ENCODE measurements at places on chromosomes 3 and 15.

DNA sequence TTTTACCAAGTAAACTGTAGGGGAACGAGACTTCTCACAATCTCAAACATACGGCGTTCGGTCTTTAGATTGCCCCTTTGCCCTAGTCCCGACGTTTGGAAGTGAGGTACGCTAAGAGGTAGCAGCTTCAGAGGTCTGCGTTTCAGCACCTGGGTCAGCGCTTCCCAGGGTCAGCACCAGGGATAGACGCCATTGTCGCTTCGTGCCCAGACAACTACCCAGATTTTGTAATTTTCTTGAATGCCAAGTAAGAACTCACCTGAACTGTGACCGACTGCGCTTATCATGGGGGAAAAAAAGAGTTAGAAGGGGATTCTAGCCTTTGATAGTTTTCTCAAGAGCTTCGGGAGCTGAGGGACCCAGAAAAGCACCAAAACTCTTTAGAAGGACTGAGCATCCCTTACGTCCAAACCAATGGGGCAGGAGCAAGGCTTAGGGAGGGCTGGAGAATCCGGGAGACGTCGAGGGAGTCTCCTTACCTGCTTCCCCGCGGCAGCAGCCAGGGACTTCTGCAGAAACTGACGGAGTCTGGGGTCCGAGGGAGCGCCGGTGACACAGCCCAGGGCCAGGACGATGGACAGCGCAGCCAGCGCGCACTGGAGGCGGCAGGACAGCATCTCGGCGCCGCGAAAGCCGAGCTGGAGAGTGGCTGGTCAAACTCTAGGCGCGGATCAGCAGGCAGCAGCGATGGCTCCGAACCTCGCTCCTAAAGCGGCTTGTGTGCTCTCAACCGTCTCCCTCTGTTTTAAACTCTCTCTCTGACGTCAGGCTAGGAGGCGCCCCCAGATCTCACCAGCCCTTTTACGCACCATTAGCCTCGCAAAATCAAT lies at the start of gene SST:
Gene SST, minus strand, starts transcription at position 720 of the 830 bp plus-strand sequence. Its CDS starts 103 bp downstream, at position 617.
- peak; percentile 33 for DNase-seq

DNA sequence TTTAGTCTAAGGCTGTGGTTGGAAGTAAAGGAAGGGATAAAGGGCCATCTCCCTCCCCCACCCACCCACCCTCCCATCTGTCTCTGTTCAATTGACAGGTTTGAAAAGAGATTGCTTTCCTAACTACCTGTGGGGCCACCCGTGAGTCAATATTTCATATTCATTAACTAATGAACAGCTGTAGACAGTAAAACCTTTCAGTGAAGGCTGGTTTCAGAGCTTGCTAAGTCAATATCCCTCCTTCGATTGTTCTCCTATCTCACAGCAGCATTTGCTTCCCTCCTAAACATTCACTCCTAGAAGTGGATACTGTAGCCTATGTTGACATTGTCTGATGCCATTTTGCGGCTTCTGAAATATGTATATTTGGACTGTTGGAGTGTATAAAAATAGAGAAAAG lies 85.9 kb upstream of the SYNPR start:
- no peak for DNase-seq

DNA sequence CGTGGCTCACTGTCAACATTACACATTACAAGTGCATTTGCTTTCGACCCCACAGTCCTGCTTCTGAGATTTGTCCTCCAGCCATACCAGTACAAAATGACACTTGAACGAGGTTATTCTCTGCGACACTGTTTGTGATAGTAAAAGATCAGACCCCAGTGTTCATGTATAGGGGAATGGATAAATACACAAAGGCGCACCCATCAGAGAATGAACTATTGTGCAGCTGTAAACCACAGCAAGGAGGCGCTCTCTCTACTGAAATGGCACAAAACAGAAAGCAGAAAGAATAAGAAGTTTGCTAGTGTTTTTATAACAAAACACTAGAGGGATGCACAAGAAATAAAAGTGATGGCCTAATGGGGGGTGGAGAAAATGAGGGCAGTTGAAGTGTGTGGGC lies 4.9 kb upstream of the CHSY1 start:
- peak; percentile 30 for DNase-seq

DNA sequence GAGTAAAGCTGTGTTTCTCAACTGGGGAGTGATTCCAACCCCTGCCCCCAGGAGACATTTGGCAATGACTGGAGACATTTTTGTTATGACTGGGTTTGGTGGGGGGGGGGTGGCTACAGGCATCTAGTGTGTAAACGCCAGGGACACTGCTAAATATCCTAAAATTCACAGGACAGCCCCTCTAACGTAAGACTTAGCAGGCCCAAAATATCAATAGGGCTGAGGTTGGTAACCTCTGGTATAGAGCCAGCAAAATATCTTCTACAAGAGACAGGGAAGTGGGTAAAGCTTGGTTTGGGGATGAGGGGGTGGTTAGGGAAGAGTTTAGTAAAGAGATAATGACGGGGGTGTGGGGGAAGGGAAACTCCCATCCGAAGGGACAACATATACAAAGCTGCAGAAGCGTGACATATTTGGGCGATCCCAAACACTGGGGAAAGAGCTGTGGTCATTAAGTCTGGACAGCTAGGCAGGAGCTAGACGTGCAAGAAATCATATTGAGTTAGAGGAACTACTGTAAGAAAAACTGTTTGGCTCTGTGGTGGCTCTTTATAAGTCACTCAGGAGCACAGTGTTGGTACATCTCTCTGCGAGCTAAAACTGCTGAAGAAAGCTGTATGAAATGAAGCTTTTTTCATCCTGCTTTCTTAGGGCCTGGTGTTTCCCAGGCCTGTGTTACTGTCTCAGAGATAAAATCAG lies 697 bp upstream of the TRIM69 start:
- peak; percentile 68 for DNase-seq

DNA sequence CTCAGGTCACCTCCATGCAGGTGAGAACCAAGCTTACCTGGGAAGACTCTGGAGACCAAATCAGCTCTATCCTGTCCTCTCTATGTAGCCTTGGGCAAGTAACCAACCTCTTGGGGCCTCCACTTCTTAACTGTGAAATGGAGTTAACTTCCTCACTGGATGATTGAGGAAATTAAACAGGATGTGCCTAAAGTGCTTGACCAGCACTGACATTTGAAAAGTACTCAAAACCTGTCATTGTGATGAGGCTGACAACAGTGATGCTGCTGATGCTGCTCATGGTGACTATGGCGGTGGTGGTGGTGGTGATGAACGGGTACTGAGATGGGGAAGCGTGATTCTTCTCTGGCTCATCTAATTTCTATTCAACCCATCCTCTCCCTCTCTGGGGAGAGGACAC lies 22.3 kb downstream of the VIPR1 start:
- DNase-seq: no peak

DNA sequence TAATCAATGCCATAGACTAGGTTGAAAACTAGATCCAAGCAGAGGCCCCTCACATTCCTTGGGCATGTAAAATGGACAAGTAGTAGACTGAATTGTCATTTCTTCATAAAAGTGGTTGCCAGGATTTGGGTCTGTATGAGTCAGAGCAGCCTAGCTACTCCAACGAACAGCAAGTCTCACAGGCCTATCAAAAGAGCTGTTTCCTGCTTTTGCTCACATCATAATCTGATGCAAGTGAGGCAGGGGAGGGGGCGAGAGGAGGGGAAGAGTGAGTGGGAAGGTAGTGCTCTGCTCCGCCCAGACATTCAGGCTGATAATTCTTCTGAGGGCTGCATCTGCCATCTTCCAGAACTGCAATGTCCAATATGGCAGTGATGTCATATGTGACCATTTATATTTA lies 228.9 kb upstream of the PRICKLE2 start:
- DNase-seq: no peak

GRCh38 chr15:95594496-95594895 lies 736.0 kb upstream of the NR2F2 start:
- DNase-seq: no peak

DNA sequence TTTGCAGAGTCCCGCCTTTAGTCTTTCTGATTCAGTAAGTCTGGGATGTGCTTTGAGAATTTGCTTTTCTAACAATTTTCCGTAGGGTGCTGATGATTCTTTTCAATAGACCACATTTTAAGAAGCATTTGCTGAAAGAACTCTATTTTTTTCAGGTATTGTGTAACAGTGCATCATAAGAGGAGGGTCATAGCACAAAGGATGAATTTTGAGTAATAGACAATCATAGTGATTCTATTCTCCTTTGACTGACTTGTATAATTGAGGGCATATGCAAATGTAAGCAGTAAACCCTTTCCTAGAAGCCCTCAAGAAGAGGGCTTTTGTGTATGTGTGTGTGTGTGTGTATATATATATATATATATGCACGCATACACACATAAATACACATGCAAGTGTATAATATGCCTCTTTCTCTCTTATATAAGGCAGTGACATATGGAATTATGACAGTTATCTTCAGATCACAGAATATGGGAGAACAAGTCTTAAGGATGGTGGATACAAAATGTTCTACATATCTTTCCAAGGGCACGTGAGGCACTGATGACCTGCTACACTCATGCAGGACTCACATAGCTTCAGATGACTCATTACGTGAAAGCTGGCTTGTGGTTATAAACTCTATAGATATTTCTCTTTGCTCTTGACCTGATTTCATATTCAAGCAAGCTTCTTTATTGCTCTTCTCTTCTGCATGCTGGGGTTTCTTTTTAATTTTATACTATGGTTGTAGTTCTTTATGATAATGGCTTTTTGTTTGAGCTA lies 6.5 kb upstream of the PLSCR1 start:
- no peak for DNase-seq

- DNase-seq: no peak
Measured at GRCh38 chr15:50267577-50267976, 2.1 kb upstream of the HDC start.

DNA sequence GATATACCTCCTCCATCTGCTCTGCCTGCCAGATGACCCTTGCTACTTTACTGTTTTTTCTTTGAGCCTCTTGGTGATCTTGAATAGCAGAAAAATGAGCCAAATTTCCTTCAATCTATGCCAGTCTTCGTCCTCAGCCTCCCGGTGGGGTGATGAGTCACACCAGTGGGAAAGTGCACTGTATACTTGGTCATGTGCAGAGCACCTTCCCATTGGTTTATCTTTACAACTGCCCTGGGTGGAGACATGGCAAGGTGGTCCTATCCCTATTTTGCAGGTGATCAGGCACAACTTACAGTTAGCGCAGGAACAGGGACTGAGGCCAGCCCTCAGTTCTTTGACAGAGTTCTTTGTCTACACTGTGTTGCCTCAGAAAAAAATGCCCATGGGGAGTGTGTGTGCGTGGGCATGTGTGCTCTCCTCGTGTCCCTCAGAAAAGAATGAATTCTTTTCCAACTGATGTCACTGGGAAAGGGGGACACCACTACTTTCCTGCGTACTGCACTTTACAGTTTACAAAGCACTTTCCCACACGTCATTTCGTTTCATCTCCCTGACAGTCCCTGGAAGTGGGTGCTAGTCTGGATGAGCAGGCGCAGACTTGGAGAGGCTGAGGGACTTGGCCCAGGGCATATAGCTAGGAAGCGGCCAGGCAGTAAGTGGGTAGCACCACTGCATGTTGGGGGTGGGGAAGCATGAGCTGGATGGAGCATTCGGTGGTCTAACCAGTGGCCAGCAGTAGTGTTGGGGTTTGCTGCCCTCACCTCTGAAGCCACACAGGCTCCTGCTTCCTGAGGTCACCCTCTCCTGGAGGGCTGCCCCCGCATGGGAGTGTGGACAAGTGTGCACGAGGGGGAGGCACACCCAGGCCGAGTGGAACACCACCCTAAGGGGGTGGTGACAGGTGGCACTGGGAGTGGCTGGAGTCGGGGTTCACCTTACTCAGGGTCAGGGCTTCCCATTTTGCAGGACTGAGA lies 24.1 kb downstream of the SMAD3 start:
- peak; percentile 34 for DNase-seq

DNA sequence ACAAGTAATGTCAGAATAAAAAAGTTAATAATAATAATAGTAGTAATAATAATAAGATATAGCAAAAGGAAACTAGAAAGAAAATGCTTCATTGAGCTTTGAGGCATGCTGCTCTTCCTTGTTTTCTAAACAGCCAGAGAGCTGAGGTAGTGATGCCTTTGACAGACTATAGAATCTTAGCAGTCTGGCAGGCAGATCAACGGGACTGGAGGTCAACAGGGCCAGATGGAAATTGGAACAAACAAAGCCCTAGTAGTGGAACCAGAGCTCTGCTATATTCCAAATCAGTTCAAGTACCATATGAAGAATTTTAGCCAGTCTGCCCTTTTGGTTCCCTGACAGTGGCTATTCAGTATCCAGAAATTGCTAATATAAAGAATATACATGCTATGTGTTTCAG lies 278.6 kb downstream of the NLGN1 start:
- no peak for DNase-seq

DNA sequence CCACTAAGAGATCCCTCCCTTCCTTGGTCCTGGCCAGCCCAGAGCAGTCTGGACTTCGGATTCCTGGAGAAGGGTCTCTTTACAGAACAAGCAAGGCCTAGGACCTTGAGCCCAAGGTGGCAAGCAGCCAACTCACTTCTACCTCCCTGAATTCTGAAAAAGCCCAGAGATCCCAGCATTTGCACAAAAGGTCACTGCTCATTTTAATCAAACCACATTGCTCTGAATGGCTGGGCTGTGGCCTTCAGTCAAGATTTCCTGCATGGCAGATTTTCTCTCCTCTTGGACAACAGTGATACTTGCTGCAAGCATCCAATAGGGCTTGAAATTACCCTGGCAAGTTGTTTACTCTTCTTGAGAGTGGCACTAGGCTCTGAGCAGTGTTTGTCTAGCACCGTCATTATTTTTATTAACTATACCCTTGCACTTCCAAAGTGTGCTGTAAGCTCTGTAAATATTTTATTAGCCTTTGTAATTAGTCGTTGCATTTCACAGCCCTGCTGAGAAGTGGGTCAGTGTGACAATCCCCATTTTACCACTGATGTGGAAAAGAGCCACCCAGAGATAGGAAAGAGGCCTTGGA lies 274.7 kb upstream of the CTNNB1 start:
- no peak for DNase-seq

DNA sequence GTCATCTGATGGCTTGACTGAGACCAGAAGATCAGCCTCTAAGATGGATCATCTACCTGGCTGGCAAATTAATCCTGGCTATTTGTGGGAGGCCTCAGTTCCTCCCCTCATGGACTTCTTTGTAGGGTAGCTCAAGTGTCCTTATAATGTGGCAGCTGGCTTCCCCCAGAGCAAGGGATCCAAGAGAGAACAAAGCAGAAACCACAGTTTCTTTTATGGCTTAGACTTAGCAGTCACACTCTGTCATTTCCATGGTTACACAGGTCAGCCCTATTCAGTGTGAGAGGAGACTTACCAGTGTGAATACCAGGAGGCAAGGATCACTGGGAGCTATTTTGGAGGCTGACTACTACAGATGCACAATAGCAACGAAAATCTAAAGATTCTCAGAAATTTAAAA lies 15.3 kb upstream of the ARL14 start:
- DNase-seq: no peak

All from activated T-cell treated with anti-CD3 and anti-CD28 coated beads, Interleukin-2, amount 50 U/mL, for 48 hours (primary cell).